ENCODE measurements at places on chromosomes 12 and 14.

DNA sequence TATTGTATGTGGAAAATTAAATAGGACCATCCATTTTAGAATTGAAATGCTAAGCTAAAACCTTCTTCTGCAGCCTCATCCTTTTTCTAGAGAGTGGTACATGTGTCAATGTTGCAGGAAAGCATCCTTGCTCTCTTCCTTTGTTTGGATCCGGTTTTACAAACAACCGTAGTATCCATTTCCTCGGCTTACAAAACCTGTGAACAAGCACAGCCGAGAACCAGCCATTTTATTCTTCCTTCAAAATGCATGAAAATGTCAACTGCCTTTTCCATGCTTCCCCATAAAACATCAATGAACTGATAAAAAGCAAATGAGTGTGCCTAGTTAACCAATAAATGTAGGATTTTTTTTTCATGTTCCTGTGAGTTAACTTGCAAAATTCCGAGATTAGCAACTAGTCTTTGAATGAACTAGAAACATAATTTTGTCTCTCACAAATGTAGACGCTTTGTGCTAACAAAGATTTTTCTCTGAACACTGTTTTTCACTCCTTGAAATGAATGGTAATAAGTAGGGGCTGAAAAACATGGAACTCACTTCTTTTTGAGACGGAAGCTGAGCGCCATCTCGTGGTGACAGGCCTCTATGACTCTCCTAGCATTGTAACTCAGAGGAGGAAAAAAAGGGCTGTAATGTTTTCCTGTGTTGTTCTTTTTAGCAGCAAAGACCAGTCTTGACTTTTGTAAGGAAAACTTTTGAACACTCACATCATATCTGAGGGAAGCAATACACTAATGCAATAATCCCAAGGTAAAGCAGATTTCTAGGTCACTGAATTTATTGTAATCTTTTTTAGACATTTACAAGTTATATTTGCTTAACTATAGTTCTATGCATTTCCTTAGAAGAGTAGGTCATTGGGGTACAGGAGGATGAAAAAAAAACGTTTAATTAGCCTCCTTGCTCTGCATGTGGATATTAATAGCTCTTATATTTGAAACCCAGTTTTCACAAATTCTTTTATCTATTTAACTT lies 157.4 kb upstream of the FOXG1 start:
- peak; percentile 56 for DNase-seq

- no peak for DNase-seq
Observed at GRCh38 chr12:68477261-68477772, 133.4 kb upstream of the RAP1B start.

GRCh38 chr12:104910196-104910840 lies 47.8 kb downstream of the SLC41A2 start:
- no peak for DNase-seq

- DNase-seq, result no peak
Observed at GRCh38 chr14:65040666-65041433, 54.2 kb downstream of the FNTB start.

- DNase-seq, result no peak
Observed at GRCh38 chr12:112734859-112735695, 56.5 kb upstream of the RPH3A start.

- DNase-seq, result no peak
Observed at GRCh38 chr12:104275689-104276088, 27.9 kb upstream of the EID3 start.

DNA sequence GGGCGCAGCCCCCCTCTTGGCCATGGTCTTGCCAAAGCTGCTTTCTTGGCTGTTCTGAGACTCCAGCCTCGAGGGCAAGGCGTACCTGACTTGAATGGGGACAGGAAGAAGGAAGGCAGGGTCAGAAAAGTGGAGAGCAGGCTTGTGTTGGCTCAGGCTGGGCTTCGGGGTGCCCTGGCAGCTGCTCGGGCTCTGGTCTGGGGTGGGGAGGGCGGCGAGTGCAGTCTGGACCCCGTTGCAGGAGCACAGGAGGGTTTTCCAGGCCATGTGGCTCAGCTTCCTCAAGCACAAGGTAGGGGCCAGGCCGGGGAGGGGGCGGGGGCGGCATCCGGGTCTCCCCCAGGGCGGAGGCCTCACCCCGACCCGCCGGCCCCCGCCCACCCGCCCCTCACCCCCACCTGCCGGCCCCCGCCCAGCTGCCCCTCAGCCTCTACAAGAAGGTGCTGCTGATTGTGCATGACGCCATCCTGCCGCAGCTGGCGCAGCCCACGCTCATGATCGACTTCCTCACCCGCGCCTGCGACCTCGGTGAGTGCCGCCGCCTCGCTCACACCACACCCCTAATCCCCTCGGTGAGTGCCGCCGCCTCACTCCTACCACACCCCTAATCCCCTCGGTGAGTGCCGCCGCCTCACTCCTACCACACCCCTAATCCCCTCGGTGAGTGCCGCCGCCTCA lies 4.2 kb downstream of the NOC4L start:
- DNase-seq, result no peak

Measured in fibroblast of skin of scalp (primary cell).